ENCODE measurements at places on chromosomes 2 and 18. TPM values are rescaled to one million over a fixed set of nuclear protein-coding genes. Genes with fewer than 3 reads are reported as not detected.

- no peak overlapping the region for H3K27ac ChIP-seq
- DNase-seq = no peak
- no peak overlapping the region for H3K4me3 ChIP-seq
- no peaks in the 10 kb centered on the region for H3K4me1 ChIP-seq
Measured at GRCh38 chr2:71932780-71933466, 214.7 kb downstream of the CYP26B1 start.

DNA sequence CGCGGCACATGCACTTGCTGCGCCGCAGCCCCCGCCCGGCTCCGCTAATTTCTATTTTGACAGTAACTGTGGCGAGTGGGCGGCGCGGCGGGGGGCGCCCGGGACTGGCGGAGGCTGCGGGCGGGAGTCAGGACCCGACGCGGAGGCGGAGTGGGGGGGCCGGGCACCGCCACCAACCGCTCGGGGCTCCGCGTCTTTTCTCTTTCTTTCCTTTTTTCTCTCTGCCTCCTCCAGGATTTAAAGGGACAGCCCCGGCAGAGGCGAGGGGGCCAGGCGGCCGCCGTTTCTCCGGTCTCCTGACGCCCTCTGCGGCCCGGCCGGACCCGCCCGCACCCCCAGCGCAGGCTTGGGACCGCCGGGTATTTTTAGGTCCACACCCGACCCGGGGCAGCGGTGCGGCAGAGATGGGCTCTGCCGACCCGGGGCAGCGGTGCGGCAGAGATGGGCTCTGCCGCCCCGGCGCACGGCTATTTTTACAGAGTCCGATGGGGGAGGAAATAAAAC lies 460 bp upstream of the ZBTB7C start:
- peaks cover 4% of the 10 kb centered on the region for H3K4me1 ChIP-seq
- H3K27ac ChIP-seq = peak overlapping the region; percentile 88
- H3K27me3 ChIP-seq = no peaks in the 10 kb centered on the region
- no peak for DNase-seq
- H3K36me3 ChIP-seq = no peaks in the 10 kb centered on the region

DNA sequence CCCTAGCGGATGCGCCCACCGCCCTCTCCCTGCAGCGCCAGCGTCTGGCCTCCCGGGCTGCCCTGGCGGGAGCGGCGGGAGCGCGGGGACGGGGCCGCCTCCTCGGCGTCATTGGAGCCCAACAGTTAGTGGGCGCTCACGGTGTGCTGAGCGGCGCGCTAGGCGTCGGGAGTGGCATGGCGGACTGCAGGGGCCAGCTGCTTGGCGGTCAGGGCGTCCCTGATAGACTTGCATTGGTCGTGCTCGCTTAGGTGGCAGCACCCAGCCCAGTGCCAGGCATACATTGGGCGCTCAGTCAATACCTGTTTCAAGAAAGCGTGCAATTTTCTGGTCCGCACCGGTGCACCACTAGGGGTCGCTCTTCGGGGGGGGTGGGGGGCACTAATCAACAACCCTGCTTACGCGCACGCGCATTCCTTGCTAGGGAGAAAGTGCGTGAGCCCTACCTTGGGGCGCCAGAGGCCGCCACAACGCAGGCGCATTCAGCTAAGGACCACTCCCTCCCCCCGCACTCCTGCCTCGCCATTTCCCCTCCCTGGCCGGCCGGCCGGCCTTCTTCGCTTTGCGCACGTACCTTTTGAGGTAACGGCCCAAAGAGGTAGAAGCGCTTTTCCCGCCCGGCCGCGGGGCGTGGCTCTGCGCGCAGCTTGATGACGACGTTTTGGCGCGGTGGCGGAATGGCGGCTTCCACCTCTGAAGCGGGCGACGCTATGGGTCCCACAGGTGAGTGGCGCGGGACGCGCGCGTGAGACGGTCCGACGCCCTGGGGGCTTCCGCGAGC lies 411 bp upstream of the MZT2A start:
- H3K27me3 ChIP-seq = no peaks in the 10 kb centered on the region
- H3K4me1 ChIP-seq = peaks cover 4% of the 10 kb centered on the region
- DNase-seq = peak; percentile 93
- peak overlapping the region; percentile 84 for H3K4me3 ChIP-seq
- H3K36me3 ChIP-seq = no peaks in the 10 kb centered on the region
- H3K27ac ChIP-seq = peak overlapping the region; percentile 92

DNA sequence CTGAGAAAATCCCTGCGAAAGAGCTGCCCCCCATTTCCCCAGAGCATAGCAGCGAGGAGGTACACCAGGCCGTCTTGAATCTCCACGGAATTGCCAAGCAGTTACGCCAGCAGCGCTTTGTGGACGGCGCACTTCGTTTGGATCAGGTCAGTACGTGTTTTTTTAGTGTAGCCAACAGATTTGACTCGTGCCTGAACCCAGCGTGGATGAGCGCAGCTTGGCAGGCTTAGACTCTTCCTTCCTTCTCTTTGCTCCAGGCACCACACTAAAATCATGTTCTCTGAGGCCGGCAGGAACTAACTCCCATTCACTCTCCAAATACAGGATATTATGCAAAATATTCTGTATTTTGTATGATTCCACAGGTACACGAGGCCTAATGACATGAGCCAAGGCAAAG lies 115.3 kb upstream of the ALPP start:
- H3K4me3 ChIP-seq = no peak overlapping the region
- no peaks in the 10 kb centered on the region for H3K27me3 ChIP-seq
- no peak for DNase-seq
- H3K27ac ChIP-seq = no peak overlapping the region

The PROKR1 gene
- total RNA-seq = 0.80 TPM
